ENCODE measurements at places on chromosomes 6 and 20. TPM values are rescaled to one million over a fixed set of nuclear protein-coding genes. Genes with fewer than 3 reads are reported as not detected.

The RBPJL gene
- total RNA-seq: not detected

The GABRR1 gene
- total RNA-seq: not detected

The C6orf15 gene
- total RNA-seq: 21.6 TPM

The LY6G6F gene
- total RNA-seq: not detected

The WFDC2 gene
- total RNA-seq: 159 TPM

- no peak for DNase-seq
These were observed 65.3 kb downstream of the TRPC4AP start for GRCh38 chr20:35027301-35027700.

- no peak for DNase-seq
These were observed 422.1 kb downstream of the GJA1 start for GRCh38 chr6:121857551-121857950.

GRCh38 chr6:43506667-43507471 lies 3.3 kb downstream of the LRRC73 start:
- peak; percentile 62 for DNase-seq

GRCh38 chr6:125554456-125554855 lies 195.0 kb upstream of the HEY2 start:
- DNase-seq: no peak

GRCh38 chr6:20554326-20554725 lies 20.1 kb downstream of the CDKAL1 start:
- DNase-seq: no peak

DNA sequence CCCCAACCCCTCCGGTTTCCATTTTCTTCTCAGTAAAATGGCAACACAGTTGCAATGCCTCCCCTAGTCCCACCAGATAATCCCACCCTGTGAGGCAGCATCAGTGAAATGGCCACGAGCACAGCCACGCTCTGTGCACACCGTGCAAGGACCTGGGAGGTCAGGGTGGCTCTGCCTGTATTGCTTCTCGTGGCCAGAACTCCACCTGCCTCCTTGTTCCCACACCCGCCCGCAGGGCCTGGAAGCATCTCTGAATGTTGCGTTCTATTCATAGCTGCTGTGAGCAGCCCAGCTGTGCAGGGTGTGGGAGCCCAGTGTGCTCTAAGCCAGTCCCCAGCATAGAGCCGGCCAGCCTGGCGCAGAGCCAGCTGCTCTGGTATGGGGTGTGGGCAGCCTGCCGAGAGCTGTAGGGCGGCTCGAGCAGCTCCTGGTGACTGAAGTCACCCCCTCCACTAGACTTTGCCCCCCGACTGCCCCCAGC lies 161.1 kb downstream of the DLL1 start:
- no peak for DNase-seq

DNA sequence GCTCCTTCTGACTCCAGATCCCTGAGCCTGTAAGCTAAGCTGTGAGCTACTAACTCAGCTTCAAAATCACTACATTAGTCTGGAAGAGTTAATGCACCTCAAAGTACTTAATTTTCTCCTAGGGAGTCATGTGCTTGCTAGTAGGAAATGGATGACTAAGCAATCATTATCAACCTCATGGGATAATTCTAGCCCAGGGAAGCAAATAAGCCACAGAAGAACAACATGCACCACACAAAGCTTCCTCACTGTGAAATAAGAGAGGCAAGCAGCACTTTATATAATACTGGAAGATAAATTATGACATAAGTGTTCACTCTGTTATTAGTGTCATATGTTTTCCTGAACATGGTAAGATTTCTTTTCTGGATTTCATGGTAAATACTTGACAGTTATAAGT lies 57.9 kb upstream of the RCAN2 start:
- DNase-seq: no peak

GRCh38 chr6:63543001-63543400 lies 29.3 kb upstream of the LOC128125822 start:
- DNase-seq: no peak

DNA sequence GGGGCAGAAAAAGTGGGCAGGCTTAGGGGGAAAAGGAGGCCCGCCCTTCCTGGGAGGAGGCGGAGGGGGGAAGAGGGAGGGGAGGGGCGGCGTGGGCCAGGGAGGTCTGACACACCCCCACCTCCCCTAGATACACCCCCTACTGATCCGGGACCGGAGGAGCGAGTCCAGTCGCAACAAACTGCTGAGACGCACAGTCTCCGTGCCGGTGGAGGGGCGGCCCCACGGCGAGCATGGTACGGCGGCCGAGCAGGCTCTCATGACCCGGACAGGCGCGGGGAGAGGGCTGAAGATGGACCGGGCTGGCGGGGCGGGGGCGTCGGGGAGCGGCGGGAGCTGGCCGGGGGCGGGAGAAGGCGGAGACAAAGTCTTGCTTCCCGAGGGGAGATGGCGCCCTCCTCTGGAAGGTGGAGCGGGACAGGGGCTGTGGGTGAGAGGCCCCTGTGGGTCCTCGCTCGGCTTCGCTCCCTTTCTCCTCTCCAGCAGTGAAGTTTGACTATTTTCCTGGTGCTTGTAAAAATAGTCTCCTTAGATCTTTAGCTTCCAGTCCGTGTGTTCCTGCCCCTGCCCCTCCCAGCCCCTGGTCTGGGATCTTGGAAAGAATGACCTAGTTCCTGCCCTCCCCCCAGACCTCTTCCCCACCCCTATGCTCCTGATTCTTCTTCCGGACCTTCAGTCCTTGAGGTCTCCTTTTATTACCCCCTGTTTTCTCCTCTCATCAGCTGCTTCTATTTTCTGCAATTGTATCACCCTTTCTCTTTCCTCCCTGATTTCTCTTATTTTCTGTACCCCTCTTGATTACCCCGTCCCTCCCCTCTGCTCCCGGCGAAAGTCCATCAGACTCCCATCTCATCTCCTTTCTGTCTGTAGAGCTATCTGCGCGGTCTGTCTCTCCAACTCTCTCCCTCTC lies 6.1 kb downstream of the SYNGAP1 start:
- DNase-seq: peak; percentile 66

DNA sequence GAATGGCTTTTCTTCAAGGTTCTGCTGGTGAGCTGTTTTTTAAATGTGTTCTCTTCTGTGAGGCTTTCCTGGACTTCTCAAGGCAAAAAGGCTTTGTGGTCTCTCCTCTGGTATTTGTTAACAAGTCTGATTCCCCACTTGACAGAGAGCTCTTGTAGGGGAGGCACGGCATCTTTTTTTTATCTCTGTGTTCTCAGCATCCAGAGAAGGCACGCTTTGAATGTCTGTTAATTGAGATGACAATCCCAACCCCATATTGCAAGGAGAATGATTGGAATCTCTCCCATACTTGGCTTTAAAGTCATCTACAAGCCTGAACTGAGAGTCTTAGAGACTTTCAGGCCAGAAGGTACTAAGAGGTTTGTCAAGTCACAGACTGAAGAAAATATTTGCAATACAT lies 22.6 kb downstream of the EDN1 start:
- no peak for DNase-seq

DNA sequence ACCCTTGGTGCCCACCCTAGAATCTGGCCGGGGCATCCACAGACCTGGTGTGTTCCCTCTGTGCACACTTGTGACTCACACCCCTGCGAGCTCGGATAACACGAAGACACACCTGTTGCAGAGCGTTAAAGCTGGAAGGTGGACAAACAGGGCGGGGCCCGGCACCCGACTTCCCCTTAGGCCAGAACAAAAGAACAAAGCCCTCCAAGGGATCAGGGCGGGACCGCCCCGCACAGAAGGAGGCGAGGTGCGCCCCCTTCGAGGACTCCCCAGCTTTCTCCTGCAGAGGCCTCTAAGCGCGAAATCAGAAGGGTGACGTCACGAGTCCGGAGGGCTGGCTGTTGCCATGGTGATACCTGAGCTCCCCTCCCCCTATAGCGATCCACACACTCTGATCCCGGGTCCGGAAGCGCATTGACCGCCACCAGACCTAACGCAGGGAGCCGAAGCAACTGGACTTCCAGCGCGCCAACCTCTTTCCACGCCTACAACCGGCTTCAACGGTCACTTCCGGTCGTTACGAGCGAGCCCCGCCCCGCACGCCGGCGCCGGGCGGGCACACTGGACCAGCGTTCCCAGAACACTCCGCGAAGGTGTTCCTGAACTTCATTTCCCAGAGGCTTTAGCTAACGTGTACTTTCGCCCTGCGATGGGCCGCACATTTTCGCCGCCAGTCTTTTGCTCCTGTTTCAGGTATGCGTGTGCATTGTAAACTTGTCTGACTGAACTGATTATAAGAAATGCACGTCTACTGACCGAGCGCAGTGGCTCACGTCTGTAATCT lies at the start of gene ZNF184:
Gene ZNF184, minus strand, starts transcription at position 489 of the 784 bp plus-strand sequence. CDS start 811 bp downstream, outside the sequence.
- peak; percentile 98 for DNase-seq

DNA sequence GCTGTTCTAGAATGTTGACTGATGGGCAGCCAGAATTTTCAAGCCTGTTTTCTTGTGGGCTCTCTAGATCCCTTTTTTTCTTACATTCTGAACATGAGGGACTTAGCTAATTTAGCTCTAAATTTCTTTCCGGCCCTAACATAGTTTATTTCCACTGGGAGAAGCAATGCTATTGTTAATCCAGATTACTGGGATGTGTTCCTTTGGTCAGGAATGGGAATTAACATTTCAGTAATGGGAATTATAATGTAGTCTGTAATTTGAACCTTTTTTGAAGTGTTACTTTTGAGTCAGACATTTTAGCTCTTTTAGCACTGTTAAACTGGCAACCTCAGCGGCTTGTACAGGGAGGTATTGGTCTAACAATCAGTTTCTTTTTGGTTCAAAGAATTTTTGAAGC lies 7.5 kb downstream of the ZFAND3 start:
- no peak for DNase-seq

DNA sequence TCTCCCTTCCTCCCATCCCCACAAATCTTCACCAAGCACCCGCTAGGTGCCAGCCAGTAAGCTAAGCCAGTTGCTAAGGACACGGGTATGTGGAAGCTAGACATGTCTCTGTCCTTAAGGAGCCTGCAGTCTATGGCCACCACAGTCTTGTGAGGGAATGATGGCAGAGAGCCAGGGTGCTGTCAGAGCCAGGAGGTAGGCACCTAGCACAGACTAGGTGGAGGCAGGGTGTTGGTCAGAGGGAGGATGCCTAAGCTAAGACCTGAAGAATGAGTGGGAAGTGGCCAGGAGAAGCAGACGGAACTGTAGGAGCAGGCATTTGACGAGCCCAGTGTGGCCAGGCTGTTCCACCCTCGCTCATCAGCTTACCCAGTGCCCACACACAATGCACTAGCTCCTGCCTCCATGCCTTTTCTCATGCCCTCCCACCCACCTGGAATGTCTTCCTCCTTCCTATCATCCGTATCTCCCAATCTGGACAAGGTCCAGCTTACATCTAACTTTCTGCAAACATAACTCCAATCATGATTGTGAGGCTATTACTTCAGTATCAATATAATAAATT lies 125.6 kb downstream of the FOXC1 start:
- DNase-seq: no peak

DNA sequence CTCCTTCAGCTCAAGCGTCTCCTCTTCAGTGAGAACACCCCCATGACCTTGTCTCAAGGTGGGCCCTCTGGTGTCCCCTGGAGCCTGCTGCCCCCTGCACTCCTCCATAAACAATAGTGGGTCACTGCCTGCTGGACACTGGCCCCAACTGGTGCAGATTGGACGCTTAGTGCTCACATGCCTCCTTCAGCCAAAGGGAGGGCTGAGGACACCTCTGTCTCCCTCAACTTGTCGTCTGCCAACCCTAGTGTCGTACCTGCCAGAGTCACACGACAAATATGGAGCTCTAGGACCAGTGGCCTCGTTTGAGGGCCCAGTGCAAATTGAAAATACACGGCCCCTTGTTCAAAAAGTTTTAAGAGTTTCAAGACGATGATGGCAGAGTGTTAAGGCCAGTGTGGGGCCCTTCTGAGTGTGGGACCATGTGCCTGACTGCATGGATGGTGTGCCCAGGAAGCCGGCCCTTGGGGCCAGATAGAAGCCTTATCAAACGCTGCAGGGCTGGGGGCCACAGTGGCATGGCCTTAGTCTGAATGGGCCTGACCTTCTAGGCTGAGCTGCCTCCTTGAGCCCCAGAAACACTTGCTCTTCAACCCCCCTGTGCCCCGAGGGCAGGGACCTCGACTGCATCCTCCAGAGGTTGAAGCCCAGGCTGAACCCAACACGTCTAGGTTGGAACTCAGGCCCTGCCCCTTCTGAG lies 20.1 kb downstream of the APCDD1L start:
- DNase-seq: no peak
